ENCODE measurements at places on chromosomes 12 and 14. TPM values are rescaled to one million over a fixed set of nuclear protein-coding genes. Genes with fewer than 3 reads are reported as not detected.

Gene KRT6C
- total RNA-seq = 17.1 TPM

Gene ANAPC5
- total RNA-seq = 80.3 TPM

Gene EGLN3
- 31.8 TPM for total RNA-seq

Gene CLEC14A
- total RNA-seq = 26.3 TPM

Gene CMA1
- not detected for total RNA-seq

- ATAC-seq = no peak
Measured at GRCh38 chr12:113467502-113468364, 3.9 kb downstream of the LHX5 start.

DNA sequence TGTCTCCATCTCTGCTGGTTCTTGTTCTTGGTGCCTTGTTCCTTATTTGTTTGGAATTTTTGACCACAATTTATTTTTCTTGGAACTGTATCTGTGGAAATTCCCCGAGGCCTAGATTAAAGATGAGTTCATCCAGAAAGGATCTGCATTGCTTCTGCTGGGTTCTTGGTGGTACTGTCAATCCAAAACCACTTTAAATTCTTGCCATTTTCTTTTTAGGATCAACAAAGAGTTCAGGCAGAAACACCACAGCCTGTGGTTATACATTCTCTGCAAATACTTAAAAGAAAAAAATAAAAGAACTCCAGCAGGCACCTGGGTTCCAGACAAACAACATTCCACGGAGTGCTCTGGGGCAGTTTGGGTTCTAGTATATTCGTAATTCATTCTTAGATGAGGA lies 6.0 kb upstream of the VAMP1 start:
- ATAC-seq = no peak

- no peak for ATAC-seq
Measured at GRCh38 chr12:116333402-116333801, 55.9 kb upstream of the MED13L start.

DNA sequence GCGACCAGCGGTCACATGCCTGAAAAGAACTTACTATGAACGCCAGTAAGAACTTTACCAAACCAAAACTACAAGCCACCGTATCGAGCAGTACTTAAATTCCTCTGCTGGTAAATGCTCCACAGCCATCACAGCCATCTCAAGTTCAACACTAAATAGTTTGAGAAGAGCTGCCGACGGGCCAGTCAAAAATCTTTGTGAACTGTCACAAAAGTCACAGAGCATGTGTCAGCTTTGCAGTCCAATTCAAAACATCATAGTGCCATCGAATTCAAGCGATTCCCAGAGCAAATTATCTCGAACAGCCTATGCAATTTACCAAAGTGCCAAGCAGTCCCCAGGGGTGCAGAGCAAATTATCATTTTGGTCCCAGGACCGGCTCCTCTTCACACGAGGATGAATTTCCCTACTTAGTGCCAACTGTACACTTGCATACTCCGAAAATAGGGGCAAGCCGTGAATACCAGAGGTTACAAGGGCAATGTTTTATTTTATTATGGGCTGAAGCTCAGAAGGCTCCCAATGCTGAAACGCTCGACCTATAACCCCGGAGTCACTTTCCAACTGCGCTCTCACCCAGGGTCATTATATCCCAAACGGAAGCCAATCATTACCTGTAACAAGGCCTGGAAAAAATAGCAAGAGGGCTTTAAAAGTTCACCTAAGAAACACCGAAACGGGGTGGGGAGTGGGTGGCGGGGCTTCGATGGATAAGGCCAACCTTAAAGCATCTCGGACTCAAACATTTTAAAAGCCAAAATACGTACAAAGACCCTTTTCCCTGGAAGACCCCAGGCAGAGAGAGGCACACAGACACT lies 1.1 kb downstream of the LRP6 start:
- ATAC-seq = no peak

DNA sequence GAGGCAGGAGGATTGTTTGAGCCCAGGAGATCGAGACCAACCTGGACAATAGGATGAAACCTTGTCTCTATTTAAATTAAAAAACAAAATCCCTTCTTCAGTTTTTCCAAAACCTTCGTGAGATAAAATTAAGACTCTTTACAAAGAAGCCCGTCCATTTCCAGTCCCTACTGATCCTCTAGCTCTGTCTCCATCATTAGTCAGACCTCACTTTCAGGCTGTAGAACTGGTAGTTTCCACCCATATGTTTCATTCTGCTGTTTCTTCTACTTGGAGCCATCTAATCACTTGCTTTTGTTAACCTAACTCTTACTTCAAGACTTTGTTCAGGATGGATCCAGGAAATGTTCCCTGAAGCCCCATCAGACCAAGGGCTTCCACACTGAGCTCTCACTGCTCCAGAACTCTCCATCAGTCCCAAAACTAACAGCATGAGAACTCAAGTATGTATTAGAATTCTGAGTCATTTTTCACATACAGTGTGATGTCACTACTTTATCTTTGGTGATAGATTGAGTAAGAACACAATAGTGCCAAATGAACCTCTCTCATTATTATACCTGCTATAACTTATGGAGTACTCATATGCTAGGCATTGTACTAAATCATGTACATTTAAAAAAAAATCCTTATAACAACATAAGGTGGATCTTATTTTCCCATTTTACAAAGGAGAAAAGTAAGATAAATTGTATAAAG lies 90.8 kb downstream of the PRICKLE1 start:
- no peak for ATAC-seq

DNA sequence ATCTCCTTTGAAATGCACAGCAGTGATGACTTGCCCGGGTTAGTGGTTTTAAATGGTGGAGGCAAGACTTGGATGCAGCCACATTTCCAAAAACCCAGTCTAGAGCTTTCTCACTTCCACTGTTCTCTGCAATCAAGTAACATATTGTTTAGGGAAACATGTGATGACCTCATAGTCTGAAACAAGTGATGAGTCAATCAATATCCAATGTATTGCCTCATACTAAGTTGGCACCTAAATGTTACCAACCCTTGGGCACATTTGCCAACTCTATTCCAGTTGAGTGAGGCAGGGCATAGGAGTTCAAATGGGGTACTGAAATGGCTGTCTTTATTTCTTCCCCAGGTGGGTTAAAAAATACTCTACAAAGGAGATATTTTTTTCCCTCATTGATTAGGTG lies 1105.4 kb downstream of the VRK1 start:
- no peak for ATAC-seq

Measured in gastroesophageal sphincter (tissue), 4 donors.